ENCODE measurements at places on chromosomes 5 and 9.

DNA sequence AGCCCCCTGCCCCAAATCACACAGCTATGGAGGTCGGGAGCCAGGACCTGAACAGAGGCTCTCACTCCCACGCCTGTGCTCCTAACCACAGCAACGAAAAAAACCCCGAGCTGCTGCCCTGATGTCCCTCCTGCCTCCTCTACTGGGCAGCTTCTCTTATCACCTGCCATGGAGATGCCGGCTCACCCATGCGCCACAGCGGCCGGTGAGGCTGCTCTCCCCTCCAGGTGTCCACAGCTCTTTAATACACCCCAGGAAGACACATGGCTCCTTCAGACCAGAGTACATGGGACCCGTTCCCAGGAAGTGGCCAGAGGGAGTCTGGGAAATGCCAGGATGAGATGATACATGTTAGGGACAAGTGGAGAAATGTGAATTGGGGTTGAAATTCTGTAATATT lies 110.9 kb downstream of the COL23A1 start:
- DNase-seq: no peak
- H3K4me3 ChIP-seq: no peak overlapping the region
- H3K36me3 ChIP-seq: peaks cover 3% of the 10 kb centered on the region

- H3K27ac ChIP-seq: peak overlapping the region; percentile 68
- H3K4me3 ChIP-seq: no peak overlapping the region
- H3K36me3 ChIP-seq: peaks cover 93% of the 10 kb centered on the region
- H3K4me1 ChIP-seq: peaks cover 64% of the 10 kb centered on the region
Observed at GRCh38 chr5:109739741-109740728, 50.3 kb downstream of the MAN2A1 start.

- DNase-seq: no peak
- no peaks in the 10 kb centered on the region for H3K4me1 ChIP-seq
- no peaks in the 10 kb centered on the region for H3K27me3 ChIP-seq
- no peaks in the 10 kb centered on the region for H3K36me3 ChIP-seq
- H3K27ac ChIP-seq: no peak overlapping the region
Observed at GRCh38 chr5:8826508-8826907, 719.4 kb downstream of the SEMA5A start.

DNA sequence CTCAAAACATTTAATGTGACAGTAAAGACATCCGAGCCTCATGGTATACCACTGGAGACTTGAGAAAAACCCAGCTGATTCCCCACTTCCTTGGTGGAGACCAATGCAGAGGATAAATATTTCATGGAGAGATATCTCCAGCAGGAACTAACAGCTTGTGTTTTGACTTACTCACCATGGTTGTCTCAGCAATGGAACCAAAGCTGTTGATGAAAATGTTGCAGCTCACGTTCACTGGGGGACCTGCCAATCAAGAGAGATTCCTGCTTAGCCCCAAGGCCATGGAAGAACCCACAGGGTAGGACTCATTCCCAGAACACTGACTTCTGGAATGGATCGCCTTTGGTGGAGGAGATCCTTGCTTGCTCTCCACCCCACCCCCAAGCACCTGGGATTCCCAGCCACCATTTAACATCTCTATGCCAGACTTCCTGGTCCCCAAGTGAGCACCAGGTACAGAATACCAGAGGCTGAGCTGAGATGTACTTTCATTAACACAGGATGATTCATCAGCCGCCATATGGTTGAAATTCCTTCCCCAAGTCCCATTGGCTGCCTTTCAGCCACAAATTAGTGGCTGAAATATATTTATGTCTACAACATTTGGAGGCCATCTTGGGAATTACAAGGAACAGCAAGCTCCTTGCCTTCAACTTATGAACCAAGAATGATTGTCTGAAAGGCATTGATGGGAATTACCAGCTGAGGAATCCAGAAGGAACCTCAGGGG lies 37.9 kb downstream of the GLRA1 start:
- no peak overlapping the region for H3K27ac ChIP-seq
- no peak for DNase-seq
- H3K27me3 ChIP-seq: no peaks in the 10 kb centered on the region
- no peaks in the 10 kb centered on the region for H3K36me3 ChIP-seq
- no peak overlapping the region for H3K4me3 ChIP-seq
- H3K4me1 ChIP-seq: no peaks in the 10 kb centered on the region

- peak overlapping the region; percentile 49 for H3K27ac ChIP-seq
- H3K27me3 ChIP-seq: no peaks in the 10 kb centered on the region
- peaks cover 80% of the 10 kb centered on the region for H3K36me3 ChIP-seq
- no peak for DNase-seq
- peaks cover 24% of the 10 kb centered on the region for H3K4me1 ChIP-seq
Observed at GRCh38 chr9:128164307-128164885, 4.3 kb downstream of the BBLN start.

DNA sequence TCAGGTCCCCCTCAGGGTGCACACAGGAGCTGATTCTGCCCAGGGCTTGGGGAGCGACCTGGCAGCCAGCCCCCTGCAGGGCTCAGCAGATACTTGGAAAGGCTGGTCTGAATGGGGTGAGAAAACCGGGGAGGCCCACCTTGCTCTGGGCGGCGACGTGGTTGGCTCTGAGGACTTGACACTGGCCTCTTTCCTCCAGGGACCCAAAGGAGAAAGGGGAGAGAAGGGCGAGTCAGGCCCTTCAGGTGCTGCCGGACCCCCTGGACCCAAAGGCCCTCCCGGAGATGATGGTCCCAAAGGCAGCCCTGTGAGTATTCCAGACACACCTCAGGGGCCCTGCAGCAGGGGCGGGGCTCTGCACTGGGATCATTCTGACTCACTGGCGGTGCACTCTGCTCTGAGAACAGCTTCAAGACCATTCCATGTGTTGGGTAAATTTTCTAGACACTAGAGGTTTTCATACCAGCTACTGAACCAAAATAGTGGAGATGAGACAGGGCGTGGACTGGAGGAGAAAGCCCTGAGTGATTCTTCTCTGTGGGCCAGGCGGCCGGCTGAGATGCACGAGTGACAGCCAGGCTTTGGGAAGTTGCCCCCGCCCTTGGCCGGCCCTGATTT lies 65.9 kb upstream of the FCN2 start:
- no peak overlapping the region for H3K4me3 ChIP-seq
- no peak for DNase-seq
- no peaks in the 10 kb centered on the region for H3K36me3 ChIP-seq
- no peak overlapping the region for H3K27ac ChIP-seq
- H3K4me1 ChIP-seq: no peaks in the 10 kb centered on the region
- H3K27me3 ChIP-seq: no peaks in the 10 kb centered on the region

DNA sequence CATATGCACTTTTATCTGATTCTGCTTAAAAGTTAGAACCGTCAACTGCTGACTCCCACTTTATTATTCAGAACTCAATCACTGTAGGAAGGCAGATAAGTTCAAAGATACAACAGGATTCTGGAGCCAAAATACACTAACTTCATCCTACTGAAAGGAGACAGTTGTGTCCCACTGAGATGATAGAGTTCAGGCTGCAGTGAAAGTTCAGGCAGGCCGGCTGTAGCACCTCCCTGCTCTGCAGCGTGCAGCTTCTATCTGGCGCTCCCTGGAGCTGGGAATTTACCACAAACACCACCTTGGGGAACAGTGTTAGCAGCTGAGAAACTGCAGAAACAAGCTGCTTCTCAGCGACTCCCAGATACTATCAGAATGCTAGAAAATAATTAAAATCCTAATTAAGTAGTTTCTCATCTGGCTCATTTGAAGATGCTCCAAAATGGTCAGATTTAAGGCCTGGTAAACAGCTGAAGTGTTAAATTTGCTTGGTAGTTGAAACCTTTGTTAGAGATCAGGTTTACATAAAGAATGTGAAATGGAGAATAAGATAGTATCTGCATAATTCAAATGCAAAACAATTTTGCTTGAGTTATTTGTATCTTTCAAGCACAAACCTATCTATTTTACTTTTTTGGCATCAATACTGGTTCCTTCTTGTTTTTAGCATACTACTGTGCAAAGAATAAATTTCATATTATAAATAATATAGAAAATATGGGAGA lies 52.3 kb upstream of the CNTLN start:
- H3K27ac ChIP-seq: no peak overlapping the region
- no peaks in the 10 kb centered on the region for H3K4me1 ChIP-seq
- no peaks in the 10 kb centered on the region for H3K27me3 ChIP-seq
- no peak overlapping the region for H3K4me3 ChIP-seq

DNA sequence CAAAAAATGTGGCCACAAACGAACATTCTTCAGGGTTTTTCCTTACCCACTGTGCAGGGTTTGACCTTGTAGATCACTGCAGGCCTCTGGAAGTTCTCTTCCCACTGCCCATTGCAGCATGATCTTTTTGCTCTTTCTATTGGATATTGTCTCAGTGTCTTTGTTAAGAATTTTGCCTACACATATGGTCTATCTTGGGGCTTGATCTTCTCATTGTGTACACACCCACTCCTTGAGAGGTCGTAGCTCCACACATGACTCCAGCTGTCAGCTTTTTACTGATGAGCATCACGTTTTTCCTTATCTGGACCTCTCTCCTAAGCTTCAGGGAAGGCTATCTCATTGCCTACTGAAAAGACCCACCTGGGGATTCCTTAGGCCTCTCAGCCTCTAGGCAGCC lies 3.0 kb upstream of the GLRX start:
- no peak for DNase-seq
- peak overlapping the region; percentile 23 for H3K27ac ChIP-seq
- H3K27me3 ChIP-seq: no peaks in the 10 kb centered on the region
- peaks cover 11% of the 10 kb centered on the region for H3K36me3 ChIP-seq

- H3K27me3 ChIP-seq: no peaks in the 10 kb centered on the region
- H3K4me3 ChIP-seq: no peak overlapping the region
- DNase-seq: no peak
- no peaks in the 10 kb centered on the region for H3K36me3 ChIP-seq
- H3K4me1 ChIP-seq: peaks cover 2% of the 10 kb centered on the region
- no peak overlapping the region for H3K27ac ChIP-seq
Observed at GRCh38 chr5:146089287-146089686, 16.1 kb downstream of the PLAC8L1 start.

- no peak overlapping the region for H3K27ac ChIP-seq
- H3K4me3 ChIP-seq: no peak overlapping the region
- no peaks in the 10 kb centered on the region for H3K4me1 ChIP-seq
- H3K27me3 ChIP-seq: peaks cover 8% of the 10 kb centered on the region
- no peak for DNase-seq
Observed at GRCh38 chr9:38350529-38350928, 42.0 kb upstream of the ALDH1B1 start.

DNA sequence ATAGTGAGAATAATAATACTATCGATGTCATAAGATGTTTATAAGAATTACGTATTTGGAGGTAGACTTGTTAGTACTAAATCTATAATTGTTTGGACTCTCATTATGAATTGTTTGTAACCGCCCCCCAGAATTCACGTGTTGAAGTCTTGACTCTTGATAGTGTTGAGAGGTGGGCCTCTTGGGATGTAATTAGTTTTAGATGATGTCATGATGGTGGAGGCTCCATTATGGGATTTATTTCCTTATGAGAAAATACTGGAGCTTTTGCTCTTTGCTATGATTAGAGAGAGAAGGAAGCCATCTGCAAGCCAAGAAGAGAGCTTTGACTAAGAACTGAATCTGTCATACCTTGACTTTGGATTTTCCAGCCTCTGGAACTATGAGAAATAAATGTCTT lies 142.2 kb downstream of the PRDM9 start:
- no peak overlapping the region for H3K4me3 ChIP-seq
- H3K27ac ChIP-seq: no peak overlapping the region
- no peaks in the 10 kb centered on the region for H3K27me3 ChIP-seq
- H3K4me1 ChIP-seq: no peaks in the 10 kb centered on the region
- no peaks in the 10 kb centered on the region for H3K36me3 ChIP-seq

DNA sequence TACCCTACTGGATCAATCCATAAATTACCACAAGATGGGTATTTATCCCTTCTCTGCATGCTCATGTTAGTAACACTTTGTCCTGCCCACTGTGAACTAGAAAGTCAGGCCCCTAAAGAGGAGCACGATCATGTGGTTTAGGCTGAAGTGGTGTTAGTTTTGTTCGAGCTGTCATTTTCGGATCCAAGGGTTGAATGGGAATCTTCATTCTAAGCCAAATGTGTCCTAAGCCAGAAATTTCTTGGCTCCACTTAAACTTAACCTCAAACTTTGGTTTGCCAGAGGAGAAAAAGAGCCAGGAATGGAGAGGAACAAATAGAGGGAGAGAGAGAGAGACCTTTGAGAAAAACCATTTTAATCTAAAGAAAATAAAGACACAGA lies 837.7 kb upstream of the ZNF608 start:
- no peak overlapping the region for H3K4me3 ChIP-seq
- H3K4me1 ChIP-seq: no peaks in the 10 kb centered on the region
- no peaks in the 10 kb centered on the region for H3K36me3 ChIP-seq
- H3K27ac ChIP-seq: no peak overlapping the region
- no peak for DNase-seq
- no peaks in the 10 kb centered on the region for H3K27me3 ChIP-seq

DNA sequence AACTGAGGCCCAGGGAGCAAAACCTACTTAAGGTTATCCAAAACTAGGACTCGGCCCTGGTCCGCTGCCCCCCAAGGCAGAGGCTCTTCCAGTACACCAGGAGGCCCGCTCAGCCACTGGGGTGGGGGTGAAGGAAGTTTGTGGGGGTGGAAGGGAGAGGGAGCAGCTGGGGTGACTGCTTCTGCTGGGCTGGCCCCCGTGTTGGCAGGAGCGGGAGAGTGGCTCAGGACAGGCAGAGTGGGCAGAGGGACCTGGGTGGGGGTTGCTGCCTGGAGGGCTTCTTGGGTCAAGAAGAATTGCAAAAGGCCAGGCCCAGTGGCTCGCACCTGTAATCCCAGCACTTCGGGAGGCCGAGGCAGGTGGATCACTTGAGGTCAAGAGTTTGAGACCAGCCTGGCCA lies 8.2 kb upstream of the TRIM14 start:
- no peak for DNase-seq
- no peak overlapping the region for H3K4me3 ChIP-seq
